ENCODE measurements at places on chromosomes 16 and 17.
A peak's percentile ranks its signal among the peaks of the same experiment; 100 is the strongest.

DNA sequence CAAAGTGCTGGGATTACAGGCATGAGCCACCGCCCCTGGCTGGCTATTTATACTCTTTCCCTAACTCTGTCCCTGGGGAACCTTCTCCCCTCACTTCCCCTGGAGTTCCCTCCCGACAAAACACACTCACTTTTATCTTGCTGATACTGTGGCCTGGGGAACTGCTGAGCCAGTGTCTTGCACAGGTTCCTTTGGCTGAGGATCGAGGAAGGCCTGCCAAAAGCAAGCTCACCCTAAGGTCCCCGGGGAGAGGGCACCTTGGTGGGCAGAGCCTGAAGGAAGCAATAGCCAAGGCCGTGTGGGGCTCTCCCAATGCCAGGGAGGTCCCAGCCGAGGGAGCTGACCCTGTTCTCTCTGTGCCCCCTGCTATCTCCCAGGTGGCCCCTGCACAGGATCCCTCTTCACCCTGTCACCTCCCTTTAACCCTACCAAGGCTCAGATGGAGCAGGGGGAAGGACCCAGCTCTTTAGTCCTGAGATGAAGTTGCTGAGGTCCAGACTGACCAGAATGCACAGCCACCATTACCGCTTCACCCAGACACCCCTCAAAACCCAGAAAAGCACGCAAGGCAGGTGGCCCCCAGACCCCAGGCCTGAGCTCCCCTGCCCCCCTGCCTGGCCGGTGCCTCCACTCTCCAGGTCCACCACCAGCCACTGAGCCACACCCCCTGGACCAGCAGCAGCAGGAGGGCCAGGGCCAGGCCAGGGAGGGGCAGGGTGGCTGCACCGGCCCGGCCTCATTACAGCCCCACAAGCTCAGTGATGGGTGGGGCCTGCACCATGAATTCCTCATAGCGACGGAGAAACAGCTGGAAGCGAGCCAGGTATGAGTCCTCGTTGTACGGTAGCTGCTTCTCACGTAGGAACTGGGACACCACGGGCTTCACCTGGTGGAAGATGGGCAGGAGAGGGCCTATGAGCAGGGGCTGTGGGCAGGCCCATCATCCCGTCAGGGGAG, 5.1 kb upstream of the FDXR start:
- no peak for DNase-seq

DNA sequence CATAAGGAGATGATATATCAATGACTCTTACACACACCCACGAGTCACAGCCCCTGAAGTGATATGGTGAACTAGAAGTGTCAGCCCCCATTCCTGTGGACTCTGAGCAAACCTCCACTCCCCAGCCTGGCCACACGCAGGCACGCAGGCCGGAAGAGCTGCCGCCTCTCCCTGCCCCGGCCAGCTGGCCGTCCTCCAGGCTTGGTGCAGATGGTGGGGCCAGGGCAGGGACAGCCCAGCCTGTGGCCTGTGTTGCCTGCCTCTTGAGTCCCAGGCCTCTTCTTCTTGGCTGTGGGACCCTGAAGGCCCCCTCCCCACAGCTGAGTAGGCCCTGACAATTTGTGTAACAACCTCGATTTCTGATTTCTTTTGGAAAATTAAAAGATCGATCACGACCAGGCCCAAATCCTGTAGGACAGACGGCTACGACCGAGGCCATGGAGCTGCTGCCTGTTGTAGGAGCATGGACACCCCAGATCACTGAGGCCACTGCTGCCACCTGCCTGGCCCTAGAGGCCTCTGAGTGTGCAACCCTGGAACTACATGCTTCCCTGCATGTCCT, 10.0 kb upstream of the MPRIP start:
- no peak for DNase-seq

GRCh38 chr16:57669476-57670162, 1.5 kb downstream of the ADGRG3 start:
- DNase-seq = no peak

GRCh38 chr17:41777157-41777573, 9.3 kb downstream of the JUP start:
- DNase-seq = no peak

DNA sequence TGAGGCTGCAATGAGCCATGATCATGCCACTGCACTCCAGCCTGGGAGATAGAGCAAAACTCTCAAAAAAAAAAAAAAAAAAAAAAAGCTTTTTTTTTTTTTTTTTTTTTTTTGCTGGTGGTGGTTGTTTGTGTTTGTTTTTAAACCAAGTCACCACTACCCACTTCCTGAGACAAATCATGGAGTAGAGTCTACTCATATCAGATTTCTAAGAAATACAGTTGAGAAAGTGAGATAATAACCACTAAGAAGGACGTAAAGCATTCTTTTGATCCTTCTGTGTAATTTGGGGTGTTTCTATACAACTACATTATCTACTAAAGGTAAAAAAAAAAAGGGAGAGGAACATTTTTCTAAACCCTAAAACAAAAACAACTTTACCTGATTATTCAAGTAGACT, 38.0 kb downstream of the AXIN2 start:
- DNase-seq = peak; percentile 41

DNA sequence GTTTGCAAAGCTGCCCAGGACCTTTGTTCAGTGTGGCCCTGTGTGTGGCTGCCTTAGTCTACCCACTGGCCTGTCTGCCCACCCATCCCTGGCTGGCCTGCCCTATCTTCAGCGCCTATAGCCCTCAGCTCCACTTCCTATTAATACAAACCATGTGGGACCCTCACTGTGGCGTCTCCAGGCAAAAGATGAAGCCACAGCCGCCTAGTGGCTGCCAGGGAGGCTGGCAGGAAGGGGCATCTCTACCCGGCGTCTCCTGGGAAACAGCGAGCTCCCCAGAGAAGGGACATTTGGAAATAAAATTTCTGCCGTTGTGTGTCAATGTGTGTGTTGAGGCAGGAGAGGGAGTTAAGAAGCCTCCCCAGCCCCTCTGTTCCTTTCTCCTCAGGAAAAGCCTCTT, 31.5 kb downstream of the NEUROD2 start:
- DNase-seq = peak; percentile 30

GRCh38 chr17:63133491-63133890, 167.5 kb downstream of the TANC2 start:
- no peak for DNase-seq

DNA sequence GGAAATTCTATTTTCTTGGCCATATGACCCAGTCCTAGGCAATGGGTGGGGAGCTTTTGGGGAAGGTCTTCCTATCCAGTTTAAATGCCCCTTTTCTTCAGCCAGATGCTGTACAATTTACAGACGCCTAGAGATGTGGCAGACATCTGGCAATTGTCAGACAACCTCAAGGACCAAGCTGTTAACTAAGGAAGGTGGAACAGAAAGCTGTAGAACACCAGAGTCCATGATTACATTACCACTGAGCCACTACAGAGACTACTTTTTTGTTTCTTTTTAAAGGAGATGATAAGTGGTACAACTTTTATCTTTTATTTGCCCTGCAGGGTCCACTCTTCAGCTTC, 21.1 kb upstream of the CORO6 start:
- no peak for DNase-seq

GRCh38 chr16:19515757-19516156, 6.1 kb downstream of the GDE1 start:
- DNase-seq = no peak

DNA sequence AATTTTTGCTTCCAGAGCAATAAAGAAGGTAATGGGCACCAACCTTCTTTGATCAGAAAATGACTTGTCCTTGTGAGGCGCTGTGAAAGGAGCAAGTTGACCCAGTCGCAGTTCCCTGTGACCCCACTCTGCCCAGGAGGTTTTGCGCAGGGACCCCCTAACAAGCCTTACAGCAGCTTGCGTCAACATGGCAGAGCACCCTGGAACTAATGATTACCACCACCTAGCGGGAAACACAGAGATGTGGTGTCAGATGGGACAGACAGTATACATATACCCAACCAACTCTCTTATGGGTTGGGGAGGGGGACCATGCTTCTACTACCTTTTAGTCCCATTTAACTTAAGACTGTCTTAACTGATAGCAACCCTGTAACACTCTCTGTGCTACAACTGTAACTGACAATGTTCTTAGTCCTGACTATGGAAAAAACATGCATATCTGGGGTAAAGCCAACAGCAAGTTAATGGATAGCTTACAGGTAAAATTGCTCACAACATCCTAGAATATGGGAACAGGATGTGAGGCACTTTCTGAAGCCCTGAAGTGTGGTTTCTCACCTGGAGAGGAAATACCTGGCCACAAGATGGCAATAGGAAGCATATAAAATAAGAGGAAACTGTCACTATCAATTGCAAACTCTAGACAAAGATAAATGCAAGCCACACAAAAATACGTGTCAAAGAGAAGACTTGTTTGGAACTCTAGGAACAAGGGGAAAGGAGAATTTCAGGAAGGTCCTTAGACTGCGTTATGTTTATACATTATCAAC, 3.0 kb downstream of the KARS1 start:
- no peak for DNase-seq

- DNase-seq = no peak
Observed at GRCh38 chr17:47964856-47965255, 6.1 kb upstream of the CDK5RAP3 start.

DNA sequence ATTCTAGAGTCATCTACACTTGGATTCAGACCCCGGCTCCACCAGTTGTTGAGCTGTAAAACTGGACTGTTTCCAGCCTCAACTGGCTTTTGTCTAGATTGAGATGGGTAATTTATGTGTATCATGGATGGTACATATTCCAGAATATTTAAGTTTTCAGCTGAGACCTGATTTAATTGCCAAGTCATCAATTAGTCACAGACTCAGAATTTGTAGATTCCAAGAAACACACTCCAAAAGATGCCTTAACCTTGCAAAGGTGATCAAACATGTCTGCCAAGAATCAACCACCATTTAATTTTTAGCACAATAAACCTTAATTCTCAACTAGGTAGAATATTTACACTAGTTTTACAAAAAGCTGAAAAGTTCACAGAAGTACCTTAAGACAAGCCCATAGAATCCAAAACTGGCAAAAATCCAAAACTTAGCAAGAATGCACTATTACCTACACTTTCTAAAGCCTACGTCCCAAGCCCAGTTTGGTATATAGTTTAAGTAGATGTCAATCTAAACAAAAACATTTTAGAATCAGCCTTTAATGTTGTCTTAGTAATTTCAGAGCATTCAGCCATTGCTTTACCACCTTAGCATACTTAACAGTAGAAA, 17.7 kb downstream of the SIAH1 start:
- no peak for DNase-seq

GRCh38 chr17:1606352-1606985, 22.2 kb downstream of the SLC43A2 start:
- DNase-seq = no peak

- no peak for DNase-seq
Observed at GRCh38 chr17:57195785-57196460, 60.4 kb upstream of the MSI2 start.

DNA sequence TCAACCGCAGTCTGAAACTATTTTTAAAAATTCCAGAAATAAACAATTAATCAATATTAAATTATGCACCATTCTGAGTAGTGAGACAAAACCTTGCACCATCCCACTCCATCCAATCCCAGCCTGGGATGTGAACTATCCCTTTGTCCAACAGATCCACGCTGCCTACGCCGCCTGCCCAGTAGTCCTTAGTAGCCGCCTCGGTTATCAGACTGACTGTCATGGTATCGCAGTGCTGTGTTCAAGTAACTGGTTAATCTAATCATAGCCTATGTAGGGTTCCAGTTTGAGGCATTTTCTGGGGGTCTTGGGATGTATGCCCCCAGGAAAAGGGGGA, 437.7 kb downstream of the HS3ST3B1 start:
- DNase-seq = no peak

DNA sequence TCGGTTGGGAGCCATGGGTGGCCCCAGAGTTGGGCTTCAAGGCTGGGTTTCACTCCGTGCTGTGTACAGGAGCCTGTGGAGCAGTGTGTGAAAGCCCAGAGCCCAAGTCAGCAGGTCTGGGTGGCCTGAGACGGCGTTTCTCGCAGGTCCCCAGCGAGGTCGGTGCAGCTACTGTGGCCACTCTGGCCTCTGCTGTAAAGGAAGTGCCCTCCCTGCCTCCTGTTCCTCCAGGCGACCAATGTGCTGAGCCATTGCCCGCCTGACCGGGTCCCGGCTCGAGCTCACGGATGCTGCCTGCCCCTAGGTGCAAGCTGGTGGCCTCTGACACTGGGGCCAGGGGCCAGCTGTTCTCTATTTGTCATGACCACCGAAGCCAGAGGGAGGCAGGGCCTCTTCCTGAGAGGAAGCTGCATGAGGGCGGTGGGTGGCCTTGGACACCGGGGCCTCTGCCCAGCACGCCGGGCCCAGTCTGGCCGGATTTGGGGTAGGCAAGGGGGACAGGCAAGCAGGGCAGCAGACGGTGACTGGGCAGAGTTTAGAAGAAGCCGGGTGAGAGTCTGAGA, 170.9 kb downstream of the IRF8 start:
- no peak for DNase-seq

DNA sequence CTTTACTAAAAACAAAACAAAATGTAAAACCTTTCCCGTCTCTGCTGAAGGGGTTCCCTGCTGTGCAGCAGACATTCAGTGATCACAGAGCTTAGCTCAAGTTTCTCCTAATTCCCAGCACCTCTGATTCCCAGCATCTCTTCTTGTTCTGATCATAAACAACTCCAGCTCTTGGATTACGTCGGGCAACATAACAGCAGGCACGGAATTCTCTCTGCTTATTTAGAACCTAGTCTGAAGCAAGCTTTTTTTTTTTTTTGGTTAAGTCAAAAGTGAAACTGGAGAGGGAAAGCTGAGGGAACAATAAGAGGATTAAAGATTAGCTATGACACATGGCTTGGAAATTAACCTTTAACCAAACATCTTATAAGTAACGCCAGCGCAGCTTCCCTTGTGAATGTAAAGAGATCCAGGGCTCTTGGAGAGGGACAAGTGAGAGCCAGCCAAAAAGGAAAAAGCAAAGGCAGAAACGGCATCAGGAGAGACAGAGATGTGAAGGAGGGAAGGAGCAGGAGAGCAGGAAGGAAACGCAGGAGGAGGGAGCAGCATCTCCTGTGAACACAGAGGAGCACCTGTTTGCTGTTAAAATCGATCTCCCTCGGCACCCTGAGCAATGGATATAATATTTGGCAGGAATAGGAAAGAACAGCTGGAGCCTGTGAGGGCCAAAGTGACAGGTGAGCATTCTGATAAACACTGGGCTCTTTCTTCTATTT, at the start of gene BCO1:
Gene BCO1, plus strand, starts transcription at position 394 of the 716 bp plus-strand sequence. Its CDS starts 220 bp downstream, at position 614.
- DNase-seq = no peak

DNA sequence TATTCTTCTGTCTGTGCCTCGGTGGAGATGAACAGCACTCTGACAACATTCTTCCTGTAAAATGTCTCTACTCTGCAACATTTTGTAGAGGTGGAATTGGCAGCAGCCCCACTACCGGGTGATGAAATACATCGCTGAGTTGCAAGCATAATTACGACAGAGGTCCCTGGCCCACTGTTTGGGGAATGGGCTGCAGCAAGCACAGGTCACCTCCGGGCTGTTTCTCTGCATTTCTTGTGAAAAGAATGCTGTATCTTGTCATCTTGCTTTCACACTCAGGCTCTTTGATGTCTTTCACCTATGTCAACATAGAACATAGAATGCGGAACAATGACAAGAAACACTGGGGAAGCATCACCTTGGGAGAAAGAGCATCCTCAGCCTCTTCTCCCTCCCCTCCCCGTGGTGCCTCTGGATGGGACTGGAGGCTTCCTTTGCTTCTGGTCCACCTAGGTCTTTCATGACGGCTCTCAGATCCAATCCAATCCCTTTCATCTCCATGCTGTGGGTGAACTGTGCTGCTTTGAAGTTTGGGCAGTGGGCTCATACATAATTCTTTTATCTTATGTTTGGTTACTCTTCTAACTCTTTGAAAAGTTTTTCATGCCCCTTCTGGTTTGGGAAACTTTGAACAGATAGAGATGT, 265.0 kb downstream of the PHKB start:
- DNase-seq = no peak
